ENCODE measurements at places on chromosomes 11 and 22.

DNA sequence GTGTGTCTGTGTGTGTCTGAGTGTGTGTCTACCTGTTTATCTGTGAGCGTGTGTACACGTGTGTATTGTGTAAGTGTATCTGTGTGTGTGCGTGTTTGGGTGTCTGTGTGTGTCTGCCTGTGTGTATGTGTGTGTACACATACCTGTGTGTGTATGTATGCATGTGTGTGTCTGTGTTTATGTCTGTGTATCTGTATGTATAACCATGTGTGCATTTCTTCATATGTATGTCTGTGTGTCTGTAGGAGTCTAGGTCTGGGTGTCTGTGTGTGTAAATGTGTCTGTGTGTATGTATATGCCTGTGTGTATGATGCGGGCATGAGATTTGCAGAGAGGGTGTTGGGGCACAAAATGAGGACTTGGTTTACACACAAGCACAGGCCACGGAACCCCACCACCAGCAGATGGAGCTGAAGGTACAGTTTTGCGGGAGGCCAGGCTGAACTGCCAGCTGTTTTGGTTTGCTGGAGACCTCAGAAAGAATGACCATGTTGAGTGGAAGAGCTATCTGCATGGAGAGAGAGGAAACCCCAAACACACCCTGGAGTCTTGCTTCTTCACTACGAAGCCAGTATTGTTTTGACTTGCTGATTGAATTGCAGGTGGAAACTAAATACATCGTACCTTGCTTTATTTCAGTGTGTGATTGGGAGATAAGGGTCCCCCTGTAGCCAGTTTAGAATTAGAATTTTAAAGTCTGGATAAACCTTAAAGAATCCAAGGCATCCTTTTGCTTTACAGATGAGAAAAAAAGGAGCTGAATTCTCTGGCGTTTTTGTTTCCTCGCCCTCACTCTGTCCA lies 497.2 kb downstream of the NTM start:
- DNase-seq = no peak

DNA sequence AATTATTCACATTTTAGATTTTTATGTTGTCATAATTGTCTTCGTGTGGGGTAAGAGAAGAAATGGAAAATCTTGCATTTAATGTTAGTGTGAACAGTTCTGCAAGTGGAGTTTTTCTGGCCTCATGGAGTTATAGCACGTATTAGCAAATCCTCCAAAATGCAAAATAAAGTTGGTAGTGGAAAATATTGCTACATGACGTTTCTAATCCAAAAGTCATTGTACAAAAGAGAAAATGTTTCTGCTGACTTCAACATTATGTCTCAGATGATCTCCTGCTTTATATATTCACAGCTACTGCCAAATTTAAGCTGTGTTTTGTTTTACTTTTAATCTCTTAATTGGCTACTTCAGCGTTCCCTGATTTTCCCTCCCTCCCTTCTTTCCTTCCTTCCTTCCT lies 1804.0 kb upstream of the RAG2 start:
- DNase-seq = no peak

DNA sequence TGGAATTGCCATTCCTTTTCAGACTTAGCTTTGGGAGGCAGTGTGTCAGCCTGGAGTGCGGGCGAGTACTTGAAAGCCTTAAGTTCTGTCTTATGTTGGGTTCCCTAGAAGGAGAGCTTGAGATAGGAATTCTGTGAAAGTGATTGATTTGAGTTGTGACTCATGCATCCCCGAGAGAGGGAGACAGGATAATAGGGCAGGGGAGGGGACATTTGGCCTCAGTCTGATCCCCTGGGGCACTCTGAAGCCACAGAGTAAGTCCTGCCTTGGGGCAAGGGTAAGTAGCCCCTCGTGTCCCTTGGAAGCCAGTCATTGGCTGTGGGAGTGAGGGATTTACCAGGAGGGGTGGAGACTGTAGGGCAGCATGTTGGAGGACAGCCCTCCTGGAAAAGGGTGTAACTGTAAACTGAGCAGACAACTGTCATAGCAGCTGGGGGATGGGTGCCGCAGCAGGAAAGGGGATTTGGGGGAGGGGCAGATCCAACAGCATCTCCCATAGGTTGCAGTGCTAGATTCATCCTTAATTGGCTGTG lies 44.0 kb downstream of the KIAA1671 start:
- DNase-seq = no peak

DNA sequence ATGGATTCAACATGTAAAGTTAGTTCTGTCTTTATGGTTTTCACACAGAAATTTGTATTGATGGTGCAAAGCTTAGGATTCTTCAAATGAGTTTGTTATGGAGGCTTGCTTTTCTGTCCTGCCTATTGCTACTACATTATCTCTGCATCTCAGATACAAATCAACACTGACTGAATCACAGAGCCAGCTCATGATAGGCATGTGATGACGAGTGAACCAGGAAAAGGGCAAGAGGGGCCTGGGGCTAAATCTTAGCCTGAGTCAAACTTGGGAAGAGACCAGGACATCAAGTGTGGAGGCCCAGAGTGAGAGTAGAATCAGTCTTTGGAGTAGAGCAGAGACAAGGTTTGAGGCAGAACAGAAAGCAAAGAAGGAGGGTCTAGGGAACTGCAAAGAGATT lies 107.1 kb upstream of the CD44 start:
- no peak for DNase-seq

DNA sequence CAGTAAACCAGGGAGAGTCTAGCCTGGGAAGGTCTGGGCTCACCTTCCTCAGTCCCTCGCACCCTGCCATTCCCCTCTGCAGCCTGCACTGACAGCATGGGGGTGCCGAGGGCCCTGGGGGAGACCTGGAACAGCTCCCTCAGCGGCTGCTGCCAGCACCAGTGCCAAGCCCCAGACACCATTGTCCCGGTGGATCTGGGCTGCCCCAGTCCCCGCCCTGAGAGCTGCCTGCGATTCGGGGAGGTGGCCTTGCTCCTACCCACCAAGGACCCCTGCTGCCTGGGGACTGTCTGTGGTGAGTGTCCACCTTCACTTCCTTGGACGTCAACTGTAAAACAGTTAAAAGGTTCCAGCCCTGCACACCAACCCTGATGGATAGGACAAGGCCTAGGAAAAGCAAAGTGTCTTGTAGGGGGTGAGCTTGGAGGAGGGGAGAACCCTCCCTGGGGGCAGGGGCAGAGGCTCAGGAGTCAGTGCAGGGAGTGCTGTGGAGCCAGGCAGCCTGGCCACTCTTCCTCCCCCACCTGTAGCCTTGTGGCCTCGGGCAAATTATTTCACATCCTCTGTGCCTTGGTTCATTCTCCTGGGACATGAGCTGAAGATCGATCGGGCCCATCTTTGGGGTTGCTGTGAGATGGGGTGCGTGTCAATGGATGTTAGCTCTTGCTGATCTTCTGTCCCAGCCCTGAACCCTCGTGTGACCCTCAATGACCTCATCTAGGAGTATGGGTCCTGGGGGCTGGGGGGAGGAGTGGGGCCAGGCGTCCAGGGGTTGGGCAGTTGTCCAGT lies 85.2 kb upstream of the MYOD1 start:
- DNase-seq = no peak

GRCh38 chr11:8256271-8257002 lies 7.2 kb downstream of the LMO1 start:
- DNase-seq = no peak

GRCh38 chr11:119409731-119410130 lies 13.2 kb downstream of the THY1 start:
- no peak for DNase-seq

DNA sequence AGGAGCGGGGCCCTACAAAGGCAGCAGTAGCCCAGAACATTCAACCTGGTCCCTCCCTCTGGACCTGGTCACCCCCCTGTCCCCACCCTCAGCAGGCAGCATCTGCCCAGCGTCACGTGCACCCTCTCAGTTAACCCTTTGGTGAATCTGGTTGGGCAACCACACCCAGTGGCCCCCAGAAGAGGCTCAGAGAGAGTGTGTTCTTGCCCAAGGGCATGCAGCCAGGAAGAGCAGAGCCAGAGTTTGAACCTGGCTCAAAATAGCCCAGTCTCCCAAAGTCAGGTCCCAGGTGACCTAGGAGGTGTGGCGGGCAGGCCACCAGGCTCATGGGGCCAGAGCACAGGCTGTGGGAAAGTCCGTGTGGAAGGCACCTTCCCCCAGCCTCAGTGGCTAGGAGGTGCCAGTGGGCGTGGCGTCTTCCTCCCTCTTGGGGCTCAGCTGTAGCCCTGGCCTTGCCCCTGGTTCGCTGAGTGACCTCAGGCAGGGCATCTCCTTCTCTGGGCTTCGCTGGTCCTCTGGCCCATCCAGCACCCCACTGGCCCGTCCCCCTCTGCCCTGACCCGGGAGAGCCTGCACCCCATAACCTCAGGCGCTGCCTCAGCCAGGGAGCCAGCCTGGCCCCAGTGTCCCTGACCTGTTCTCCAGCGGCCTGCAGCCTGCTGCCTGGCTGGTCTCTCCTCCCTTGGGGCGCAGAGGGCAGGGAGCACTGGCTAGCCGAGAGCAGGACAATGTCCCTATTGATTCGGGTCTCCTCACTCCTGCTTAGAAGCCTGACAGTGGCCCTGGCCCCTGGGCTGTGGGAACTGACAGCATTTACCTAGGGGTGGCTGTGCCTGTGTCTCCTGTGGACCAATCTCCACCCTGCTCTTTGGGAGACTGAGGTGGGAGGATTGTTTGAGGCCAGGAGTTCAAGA lies 7.0 kb downstream of the ALDH3B1 start:
- DNase-seq = no peak

- DNase-seq = no peak
Observed at GRCh38 chr11:120517390-120517761, 5.8 kb downstream of the GRIK4 start.

DNA sequence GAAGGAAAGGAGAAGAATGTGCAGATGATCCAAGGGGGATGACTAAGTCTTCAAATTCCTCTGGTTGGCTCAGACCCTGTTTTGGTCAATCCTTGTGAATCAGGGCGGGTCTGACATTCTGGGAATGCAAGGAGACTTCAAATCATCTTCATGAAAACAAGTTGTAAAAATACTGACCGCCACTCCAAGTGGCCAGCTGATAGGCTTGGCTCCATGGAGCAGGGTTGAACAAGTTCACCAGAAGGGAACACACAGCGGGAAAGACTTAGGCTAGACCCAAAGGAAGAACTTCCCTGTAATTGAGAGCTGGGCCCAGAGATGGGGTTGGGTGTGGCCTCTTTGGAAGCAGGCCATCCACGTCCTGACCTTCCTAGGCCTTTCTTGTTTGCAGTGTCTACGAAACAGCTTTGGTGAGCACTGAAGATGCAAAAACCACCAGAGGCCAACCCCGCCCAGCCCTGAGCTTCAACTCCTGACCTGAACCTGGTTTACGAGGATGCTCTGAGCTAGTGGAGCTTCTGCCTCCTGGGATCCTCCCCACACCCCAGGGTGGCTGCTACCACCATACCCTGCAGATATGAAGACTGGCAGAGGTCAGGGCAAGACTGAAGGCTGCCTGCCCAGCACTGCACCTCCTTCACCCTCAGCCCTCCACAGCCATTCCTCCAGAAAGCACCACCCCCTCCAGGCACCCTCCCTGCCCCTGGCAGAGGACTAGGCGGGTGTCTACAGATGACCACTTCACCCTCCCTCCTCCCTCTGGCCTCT lies 26.1 kb downstream of the GDPD5 start:
- DNase-seq = no peak

Measured in activated CD4-positive, alpha-beta T cell treated with anti-CD3 and anti-CD28 coated beads for 24 hours (primary cell).